ENCODE measurements at places on chromosomes 7 and 10. TPM values are rescaled to one million over a fixed set of nuclear protein-coding genes. Genes with fewer than 3 reads are reported as not detected.

GRCh38 chr7:70314221-70314620 is 715.9 kb downstream of the AUTS2 start:
- no peak overlapping the region for H3K27ac ChIP-seq
- H3K4me3 ChIP-seq, result no peak overlapping the region
- no peak for DNase-seq
- H3K36me3 ChIP-seq, result no peaks in the 10 kb centered on the region
- H3K27me3 ChIP-seq, result no peaks in the 10 kb centered on the region
- H3K4me1 ChIP-seq, result peaks cover 13% of the 10 kb centered on the region

- no peak overlapping the region for H3K27ac ChIP-seq
- peaks cover 26% of the 10 kb centered on the region for H3K4me1 ChIP-seq
- no peak overlapping the region for H3K4me3 ChIP-seq
These were observed 127.6 kb upstream of the CHST15 start for GRCh38 chr10:124220971-124221355.

DNA sequence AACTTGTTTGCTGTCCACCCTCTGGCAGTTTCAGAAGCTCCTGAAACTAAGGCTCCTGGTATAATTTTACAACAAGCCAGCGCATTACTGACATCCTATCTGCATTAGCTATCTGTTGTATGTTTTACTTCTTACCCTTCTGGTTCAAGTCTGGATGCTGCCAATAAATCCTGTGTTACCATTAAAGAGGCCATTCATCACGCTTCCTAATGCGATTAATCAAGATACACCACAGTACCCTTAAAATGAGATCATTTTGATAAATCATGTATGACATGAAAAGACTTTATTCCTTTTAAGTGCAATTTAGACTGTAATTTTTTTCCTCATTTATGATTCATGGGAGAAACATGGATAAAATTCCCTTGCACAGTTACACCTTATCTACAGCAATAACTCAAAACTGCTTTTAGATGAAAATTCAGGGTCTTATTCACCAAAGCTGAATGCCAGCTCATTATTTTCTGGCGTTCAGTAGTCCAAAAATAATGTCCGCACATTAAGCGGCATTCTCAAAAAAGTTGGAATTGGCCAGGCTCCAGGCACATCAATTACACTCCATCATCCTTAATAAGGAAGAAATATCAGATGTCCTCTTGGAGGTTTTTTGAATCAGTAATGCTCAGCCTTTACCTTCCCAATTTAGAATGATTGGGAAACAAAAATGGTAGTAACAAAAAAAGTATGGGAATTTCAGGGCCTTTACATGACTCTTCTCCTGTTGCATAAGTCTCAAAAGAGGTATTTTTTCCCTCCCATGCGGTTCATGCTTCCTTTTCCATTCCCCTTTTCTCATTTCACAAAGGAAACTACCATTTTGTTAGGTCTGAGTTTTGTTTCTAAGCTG is 878.5 kb downstream of the LRMDA start:
- no peaks in the 10 kb centered on the region for H3K36me3 ChIP-seq
- DNase-seq, result no peak
- H3K27ac ChIP-seq, result no peak overlapping the region
- no peaks in the 10 kb centered on the region for H3K27me3 ChIP-seq
- H3K4me3 ChIP-seq, result no peak overlapping the region

DNA sequence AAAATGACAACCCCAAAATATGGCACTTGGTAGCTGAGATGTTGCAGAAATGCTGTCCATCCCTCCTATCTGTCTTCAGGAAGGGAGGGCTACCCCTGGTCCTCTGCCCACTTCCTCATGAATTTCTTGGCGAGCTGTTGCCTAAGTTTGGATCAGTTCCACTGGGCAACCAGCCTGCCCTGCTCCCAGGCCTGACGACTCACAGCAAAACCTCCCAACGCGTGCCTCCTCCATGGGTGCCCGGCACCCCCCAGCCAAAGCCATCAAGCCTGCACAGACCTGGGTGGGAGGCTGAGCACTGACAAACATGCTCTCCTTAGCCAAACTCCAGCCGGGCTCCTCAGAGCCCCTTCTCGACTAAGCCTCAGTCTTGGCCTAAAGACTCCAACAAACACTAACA is 8.9 kb downstream of the VSTM4 start:
- H3K27ac ChIP-seq, result no peak overlapping the region
- peak; percentile 18 for DNase-seq
- no peaks in the 10 kb centered on the region for H3K36me3 ChIP-seq
- H3K4me1 ChIP-seq, result no peaks in the 10 kb centered on the region
- H3K27me3 ChIP-seq, result peaks cover 27% of the 10 kb centered on the region

DNA sequence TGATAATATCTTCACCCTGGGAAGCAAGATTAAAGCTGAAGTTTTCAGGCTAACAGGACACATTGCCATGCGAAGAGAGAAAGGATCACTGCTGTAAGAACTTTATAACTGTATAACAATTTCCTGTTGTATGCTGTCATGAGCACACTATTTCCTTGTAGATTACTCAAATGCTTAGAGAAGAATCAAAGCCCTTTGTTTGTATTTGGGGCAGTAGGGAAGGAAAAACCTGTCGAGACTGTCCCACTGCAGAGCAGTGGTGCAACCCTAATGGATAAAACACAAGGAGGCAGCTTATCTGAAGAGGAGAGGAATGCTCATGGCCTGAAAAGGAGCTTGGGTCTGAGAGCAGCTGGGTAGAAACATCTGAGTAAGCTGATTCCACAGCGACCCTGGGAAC is 327.7 kb upstream of the NPSR1 start:
- no peak overlapping the region for H3K4me3 ChIP-seq
- no peaks in the 10 kb centered on the region for H3K36me3 ChIP-seq
- H3K4me1 ChIP-seq, result no peaks in the 10 kb centered on the region
- H3K27me3 ChIP-seq, result no peaks in the 10 kb centered on the region
- H3K27ac ChIP-seq, result no peak overlapping the region

DNA sequence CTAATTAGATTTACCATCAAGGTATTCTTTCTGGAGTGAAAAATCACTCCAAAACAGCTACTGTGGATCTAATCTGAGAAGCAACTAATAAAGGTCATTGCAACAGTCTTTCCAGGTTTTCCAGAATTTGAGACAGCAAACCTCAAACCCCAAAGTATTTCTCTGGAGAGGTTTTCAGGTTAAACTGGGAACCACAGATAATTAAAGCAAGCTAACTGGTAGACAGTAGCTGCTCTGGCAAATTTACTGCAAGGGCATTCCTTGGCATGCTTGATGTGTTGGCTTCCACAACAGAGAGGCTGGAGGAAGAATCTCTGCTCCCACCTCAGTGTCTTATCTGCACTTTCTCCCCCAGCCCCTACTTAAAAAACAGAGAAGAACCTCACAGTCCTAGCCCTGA is 140.0 kb upstream of the NRBF2 start:
- H3K4me3 ChIP-seq, result no peak overlapping the region
- peaks cover 25% of the 10 kb centered on the region for H3K4me1 ChIP-seq
- H3K27me3 ChIP-seq, result no peaks in the 10 kb centered on the region
- DNase-seq, result no peak
- H3K27ac ChIP-seq, result peak overlapping the region; percentile 88

The CCL24 gene
- not detected for total RNA-seq

The RGS10 gene
- 26.0 TPM for total RNA-seq

The TMEM140 gene
- not detected for total RNA-seq

The CFAP58 gene
- 1.1 TPM for total RNA-seq

Measured in MCF 10A (cell line).